ENCODE measurements at places on chromosomes 4 and X.

DNA sequence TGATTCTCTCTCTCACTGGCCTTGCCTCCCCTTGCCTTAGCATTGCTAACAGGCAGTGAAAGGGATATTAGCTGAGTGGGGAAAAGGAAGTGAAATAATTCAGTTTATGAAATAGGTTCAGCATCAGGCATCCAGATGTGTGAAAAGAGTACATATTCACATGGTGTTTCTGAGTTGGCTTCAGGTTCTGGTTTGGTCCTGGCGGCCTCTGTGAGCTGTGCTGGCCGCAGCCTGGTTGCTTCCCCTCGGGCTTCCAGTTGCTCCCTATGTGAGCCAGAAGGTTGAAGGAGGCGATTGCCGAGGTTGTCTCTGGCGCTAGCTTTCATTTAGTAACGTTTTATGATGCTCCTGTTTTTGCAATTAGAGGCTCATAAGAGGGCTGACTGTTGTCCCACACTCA lies 99.1 kb upstream of the TLR2 start:
- DNase-seq, result no peak

GRCh38 chrX:6849716-6850414 lies 297.6 kb upstream of the STS start:
- no peak for DNase-seq

DNA sequence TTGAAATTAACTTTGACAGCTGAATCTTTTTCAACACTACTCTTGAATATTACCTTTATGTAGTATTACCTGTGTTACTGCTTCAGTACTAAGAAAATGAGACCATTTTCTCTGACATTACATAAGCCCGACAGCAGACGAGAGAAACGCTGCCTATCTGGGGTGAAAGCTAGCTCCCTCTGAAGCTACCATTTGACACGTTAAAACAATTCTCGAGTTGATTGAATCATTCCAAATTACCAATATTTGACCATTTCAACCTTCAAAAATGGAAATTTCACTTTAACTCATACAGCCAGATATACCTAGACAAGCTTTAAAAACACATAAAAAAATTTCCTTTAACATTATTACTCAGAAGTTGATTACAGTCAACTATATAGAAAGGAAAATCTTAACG lies 836 bp downstream of the GPM6A start:
- no peak for DNase-seq

DNA sequence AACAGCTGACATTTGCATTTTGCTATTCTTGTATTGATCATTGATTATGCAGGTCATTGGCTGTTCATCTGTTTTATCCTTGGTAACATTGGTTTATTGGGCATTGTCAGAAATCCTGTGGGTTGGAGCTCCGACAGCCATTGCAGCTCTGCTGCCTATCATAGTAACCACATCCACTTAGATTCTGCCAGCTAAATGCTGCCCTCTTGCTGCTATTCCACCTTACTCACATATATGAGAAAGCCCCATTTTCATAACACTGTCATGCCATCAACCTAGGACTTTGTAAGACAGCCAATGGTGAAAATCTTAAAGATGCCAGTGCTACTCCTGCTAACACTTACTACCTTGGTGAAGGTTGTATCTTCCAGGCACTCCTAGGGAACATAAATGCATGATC lies 187.3 kb upstream of the CXCL13 start:
- DNase-seq, result no peak

DNA sequence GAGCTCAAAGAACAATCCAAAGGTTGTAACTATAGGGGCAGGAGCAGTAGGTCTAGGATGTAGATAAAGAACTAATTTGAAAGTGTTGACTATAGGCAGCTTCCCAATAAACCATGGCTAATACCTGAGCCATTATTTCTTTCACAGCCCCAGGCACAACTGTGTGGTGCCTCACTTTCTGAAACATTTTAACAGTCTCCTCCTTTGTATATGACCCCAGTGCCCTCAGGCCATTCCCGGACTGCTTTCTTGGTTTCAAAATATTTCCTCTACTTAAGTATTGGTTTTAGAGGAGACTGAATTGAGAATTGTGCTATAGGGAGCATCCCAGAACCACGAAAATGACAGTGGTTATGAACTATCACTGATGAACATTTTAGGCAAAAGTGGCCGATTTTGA lies 728.7 kb downstream of the IL1RAPL1 start:
- no peak for DNase-seq

GRCh38 chr4:159926871-159927270 lies 824.0 kb downstream of the RAPGEF2 start:
- no peak for DNase-seq
